ENCODE measurements at places on chromosomes 1 and 21.
A peak's percentile ranks its signal among the peaks of the same experiment; 100 is the strongest.

GRCh38 chr21:34870246-34870645, 178.9 kb downstream of the RUNX1 start:
- DNase-seq, result no peak

- DNase-seq, result no peak
These were observed 468.1 kb downstream of the PTPRU start for GRCh38 chr1:29704430-29704829.

DNA sequence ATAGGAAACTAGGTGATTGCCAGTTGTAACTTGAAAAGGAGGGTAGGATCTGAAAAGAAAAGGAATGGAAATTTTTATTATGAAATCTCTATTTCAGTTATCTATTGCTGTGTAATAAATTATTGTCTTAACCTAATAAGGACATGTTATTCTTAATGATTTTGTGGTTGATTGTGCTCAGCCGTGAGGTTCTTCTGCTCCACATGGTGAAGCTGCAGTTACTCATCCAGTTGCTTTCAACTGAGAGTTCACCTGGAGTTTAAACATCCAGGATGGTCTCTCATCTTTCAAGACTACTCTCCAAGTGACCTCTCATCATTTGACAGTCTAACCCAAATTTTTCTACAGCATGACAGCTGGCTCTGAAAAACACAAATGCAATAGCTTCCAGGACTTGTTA, 96.0 kb downstream of the ATG4C start:
- no peak for DNase-seq

DNA sequence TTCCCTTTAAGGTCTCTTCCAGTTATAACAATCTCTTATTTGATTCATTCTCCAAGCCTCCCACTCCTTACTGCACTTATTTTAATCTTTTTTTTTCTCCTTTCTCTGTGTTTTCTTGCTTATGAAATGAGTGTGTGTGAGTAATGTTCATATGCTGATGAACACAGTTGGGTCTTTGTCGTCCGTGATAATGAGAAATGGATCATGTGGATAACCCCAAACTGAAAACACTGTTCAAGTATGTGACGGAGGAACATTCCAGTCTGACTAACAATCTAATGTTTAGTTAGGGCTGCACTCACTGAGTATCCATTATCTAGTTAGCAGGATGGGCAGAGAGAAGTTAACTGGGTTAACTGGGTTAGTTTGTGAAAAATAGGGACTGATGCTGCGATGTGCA, 253.1 kb upstream of the DUSP10 start:
- DNase-seq, result no peak

GRCh38 chr1:116916002-116916401, 6.3 kb downstream of the PTGFRN start:
- DNase-seq, result no peak

DNA sequence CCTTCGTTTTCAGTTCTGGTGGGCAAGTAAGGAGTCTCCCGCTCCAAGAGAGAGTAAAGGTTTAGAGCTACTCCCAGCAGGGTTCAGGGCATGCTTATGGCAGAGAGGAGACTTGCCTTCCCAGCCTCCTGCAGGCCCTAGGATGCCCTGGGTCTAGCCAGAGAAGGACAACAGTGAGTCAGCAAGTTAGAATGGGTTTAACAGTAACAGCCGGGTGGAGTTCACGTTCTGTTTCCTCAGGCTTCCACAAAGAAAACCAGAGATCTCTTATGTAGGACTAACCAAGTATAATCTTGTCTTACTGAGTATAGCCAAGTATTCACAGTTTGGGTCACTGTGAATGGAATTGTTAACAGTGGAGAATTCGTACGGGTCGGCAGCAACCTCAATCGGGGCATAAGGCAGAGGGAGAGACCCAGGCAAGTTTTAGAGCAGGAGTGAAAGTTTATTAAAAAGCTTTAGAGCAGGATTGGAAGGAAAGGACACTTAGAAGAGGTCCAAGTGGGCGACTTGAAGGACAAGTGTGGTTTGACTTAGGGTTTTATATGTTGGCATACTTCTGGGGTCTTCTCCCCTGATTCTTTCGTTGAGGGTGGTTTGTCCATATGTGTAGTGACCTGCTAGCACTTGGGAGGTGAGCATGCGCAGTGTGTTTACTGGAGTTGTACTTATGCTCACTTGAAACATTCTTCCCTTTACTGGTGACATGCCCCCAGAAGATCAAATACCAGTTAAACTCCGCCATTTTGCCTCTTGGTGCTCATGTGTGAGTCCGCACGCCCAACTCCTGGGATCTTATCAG, 4.5 kb downstream of the OVAAL start:
- peak; percentile 26 for DNase-seq

GRCh38 chr1:66300972-66301451, 232.9 kb upstream of the SGIP1 start:
- no peak for DNase-seq

- DNase-seq, result peak; percentile 73
These were observed 14.7 kb upstream of the BOLA1 start for GRCh38 chr1:149884433-149885338.

GRCh38 chr1:71510725-71511124, 429.9 kb upstream of the ZRANB2 start:
- no peak for DNase-seq

DNA sequence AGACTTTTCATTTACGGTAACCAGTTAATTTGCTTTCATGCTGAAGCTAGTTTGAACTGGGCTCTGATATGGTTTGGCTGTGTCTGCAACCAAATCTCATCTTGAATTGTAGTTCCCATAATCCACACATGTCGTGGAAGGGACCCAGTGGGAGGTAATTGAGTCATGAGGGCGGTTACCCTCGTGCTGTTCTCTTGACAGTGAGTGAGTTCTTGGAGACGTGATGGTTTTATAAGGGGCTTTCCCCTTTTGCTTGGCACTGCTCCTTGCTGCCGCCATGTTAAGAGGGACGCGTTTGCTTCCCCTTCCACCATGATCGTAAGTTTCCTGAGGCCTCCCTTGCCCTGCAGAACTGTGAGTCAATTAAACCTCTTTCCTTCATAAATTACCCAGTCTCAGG, 10.3 kb upstream of the FHAD1 start:
- no peak for DNase-seq

GRCh38 chr1:40742363-40743061, 41.1 kb upstream of the KCNQ4 start:
- no peak for DNase-seq

DNA sequence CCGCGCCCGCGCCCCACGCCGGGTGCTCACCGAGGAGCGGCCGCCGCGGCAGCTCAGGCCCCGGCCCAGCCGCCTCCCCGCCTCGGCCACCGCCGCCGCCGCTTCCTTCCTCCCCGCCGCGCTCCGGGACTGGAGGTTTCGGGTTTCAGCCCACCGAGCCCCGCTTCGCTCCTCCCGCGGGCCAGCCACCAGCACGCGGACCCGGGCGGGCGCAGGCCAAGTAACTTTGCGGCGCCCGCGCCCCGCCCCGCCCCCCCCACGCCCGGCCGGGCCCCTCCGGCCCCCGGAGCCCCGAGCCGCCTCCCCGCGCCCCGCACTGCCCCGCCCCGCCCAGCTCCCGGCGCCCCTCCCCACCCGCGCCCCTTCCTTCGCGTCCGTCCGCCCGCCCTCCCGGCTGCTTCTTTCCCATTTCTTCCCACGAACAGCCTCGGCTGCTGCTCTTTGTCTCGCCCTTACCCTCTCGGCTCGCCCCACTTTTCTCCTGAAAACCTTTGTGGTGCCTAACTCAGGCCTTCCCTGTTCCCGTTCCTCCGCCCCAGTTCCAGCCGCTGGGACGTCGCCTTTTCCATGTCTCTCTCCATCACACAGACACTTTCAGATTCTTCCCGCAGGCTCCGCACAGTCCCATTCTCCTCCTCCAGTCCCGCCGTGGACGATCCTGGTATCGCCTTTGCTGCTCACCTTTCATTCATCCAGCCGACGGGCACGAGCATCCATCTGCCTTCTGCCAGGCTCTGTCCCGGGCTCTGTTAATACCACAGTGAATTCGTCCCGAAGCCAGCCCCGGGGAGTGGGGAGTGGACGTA, at the start of gene GPR161:
TSS of gene GPR161 (minus strand) at position 222 of the 806 bp plus-strand sequence. CDS start 32,080 bp downstream, outside the sequence.
- peak; percentile 12 for DNase-seq

GRCh38 chr1:67191668-67192520, 25.6 kb downstream of the IL23R start:
- no peak for DNase-seq

DNA sequence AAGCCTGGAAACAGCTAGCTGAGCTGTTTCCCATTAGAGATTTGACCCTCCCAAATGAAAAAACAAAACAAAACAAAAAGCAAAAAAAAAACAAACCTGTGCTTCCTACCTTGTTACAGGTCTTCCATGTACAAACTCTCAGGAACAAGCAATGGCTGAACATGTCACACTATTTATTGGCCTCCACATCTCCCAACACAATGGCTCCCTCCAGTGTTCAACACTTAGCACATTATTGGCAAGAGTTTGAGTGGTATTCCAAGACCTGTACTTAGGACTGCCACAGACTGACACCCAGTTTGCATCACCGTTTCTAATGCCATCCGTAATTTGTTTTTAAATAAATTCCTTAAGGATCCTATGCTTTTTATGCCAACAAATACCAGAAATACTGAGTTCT, 195.0 kb upstream of the OLFM3 start:
- DNase-seq, result peak; percentile 57

DNA sequence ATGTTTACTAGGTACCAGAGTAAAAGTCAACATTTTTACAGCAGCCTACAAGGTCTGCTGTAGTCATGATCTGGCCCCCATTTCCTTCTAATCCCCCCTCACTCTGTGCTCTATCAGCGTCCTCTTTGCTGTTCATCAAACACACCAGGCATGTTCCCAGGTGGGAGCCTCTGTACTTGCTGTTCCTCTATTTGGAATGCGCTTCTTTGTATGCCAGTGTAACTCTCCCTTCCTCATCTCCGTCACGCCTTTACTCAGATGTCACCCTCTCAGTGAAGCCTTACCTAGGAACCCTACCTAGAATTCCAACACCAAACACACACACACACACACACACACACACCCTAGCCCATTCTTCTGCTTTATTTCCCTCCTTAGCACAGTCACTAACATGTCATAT, 21.0 kb downstream of the TP53BP2 start:
- no peak for DNase-seq

DNA sequence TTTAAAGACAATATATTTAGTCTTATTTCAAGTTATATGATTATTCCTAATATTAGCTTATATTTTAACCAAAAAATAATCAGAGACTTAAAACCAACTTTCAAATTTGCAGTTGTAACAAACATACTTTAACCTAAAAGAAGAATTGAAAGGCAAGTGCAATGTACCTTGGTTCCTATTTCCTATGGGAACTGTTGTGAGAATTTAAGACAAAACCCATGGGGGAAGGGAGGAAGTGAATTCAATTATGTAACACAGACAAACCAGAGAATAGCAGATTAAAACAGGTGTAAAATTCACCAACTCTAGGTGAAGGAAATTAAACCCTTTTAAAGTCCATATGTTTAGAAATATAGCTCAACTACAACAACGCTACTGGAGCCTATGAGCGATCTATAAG, 22.6 kb upstream of the CR2 start:
- no peak for DNase-seq

DNA sequence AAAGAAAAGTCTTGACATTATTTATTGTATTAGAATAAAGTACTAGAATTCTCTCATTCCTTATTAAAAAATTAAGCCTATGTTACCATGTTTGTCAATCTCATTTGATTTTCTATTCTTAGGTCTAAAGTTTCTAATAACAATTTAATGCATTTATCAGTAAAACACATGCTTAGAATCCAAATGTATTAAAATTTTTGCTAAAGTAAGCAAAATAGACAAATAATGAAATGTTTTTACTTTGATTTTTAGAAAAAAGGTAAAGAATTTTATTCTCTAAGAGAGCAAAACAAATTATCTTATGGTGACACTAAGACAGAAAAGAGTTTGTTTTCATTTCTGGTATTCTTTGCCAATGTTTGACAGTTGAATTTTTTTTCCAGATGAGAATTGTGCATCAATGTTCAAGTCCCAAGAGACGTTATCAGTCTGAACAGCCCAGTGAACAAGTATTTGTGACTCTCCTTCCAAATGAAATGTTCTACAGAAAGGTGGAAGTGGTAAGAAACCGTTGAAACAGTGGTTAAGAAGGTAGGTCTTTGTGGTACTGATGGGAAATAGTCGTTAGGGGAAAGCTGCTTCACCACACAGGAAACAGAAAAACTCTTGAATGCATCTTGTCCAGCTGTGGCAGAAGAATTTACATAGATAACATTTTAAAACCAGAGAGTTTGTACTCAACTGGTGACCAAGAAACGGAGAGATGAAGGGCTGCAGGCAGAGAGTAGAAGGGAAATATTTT, 402.5 kb downstream of the PTPRC start:
- no peak for DNase-seq

- DNase-seq, result no peak
These were observed 13.2 kb upstream of the BEND5 start for GRCh38 chr1:48789903-48790302.

- DNase-seq, result peak; percentile 16
These were observed 1.2 kb upstream of the ADORA1 start for GRCh38 chr1:203126151-203126865.

DNA sequence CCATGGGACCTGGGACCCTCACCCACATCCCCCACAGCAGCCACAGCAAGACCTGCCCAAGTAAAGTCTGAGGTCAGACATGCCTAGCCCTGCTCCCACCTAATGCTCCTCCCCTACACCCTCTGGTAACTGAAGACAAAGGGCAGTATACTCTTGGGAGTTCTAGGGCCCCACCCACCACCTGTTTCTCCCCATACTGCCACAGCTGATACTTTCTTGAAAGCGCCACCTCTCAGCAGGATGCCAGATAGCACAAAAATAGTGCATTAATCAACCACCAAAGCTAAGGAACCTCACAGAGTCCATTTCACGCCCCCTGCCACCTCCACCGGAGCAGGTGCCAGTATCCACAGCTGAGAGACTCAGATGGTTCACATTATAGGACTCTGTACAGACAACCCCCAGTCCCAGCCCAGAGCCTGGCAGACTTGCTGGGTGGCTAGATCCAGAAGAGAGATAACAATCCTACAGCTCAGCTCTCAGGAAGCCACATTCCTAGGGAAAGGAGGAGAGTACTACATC, 238.1 kb downstream of the LRRC40 start:
- DNase-seq, result peak; percentile 37

DNA sequence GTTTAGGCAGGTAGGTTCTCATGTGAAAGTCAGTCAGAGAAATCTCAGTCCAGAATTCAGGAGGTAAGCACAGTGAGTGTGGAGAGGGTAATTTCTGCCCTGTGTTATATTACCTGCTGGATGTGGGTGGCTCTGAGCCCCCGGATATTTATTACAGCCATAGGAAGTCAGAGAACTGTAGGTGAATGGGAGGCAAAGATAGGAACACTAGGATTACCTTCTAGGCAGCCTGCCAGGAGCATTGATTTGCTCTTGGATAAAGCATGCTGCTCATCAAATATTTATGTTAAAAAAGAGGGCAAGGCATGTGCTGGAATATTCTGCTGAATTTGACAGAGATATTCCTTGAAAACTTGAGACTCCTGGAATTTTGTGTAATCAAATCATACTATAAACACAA, 8.5 kb downstream of the GNG12 start:
- peak; percentile 42 for DNase-seq

GRCh38 chr1:172914501-172915144, 136.1 kb downstream of the TNFSF18 start:
- peak; percentile 48 for DNase-seq

- peak; percentile 35 for DNase-seq
These were observed 36.8 kb upstream of the AHCYL1 start for GRCh38 chr1:109947582-109948284.

- DNase-seq, result no peak
These were observed 41.3 kb upstream of the TACSTD2 start for GRCh38 chr1:58618303-58618702.

- no peak for DNase-seq
These were observed 3.3 kb upstream of the KRTAP10-9 start for GRCh38 chr21:44623575-44623974.

GRCh38 chr1:51997974-51998382, 7.5 kb upstream of the RAB3B start:
- no peak for DNase-seq

- no peak for DNase-seq
These were observed 31.4 kb upstream of the ARTN start for GRCh38 chr1:43902058-43902831.

Measured in HT-29 (cell line).